ENCODE measurements at places on chromosomes 5 and 9. TPM values are rescaled to one million over a fixed set of nuclear protein-coding genes. Genes with fewer than 3 reads are reported as not detected.
A peak's percentile ranks its signal among the peaks of the same experiment; 100 is the strongest.

The PTGES gene
- 7.5 TPM for total RNA-seq

The OTP gene
- total RNA-seq: not detected

The INSL6 gene
- not detected for total RNA-seq

The ASTN2 gene
- 7.9 TPM for total RNA-seq

GRCh38 chr5:63811961-63812360 lies 150.3 kb downstream of the HTR1A start:
- no peak for DNase-seq

DNA sequence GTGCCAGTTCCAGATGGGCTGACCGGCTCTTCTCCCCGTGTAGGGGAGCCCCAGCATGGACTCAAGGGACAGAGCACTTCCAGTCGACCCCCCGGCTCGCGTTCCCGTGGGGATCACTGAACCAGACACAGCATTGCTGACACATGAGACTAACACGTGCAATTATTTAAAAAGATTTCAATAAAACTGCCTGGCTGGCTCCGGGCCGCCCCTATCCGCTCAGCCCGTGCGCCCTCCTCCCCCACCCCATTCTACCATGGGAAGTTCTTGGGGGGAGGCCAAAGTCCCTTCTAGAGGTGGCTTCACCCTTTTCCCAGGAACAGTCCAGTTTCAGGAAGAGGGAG lies 4.7 kb downstream of the TESK1 start:
- DNase-seq: no peak

GRCh38 chr5:40689438-40689837 lies 9.7 kb downstream of the PTGER4 start:
- peak; percentile 35 for DNase-seq

DNA sequence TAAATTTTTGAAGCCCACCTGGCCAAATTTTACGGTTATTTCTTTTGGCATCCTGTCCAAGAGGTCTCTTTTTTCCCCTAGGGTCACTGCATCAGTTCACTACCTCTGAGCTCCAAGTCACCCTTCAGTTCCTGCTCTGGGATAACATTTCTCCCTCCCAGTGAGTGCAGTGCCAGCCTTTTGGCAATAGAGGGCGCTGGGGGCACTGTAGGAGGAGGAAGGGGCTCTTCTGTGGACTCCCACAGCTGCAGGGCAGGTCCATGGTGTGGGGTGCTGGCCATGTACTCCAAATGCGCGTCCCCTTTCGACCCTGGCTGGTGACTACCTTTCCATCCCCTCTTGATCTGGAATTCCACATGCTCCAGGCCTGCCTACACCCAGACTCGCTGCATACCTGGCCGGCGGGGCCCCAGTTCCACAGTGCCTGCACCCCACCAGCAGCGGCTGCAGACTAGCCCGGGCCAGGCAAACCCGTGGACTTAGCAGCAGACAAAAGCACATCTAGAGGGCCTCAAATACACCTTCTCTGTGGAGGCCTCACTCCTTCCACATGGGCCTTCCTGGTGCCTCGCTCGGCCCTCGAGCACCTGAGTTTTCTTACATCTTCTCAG lies 20.3 kb upstream of the NINJ1 start:
- peak; percentile 48 for DNase-seq

- no peak for DNase-seq
Observed at GRCh38 chr5:65191554-65192135, 290.1 kb downstream of the ADAMTS6 start.

- DNase-seq: peak; percentile 73
Observed at GRCh38 chr9:121884057-121884541, 209.0 kb downstream of the TTLL11 start.

DNA sequence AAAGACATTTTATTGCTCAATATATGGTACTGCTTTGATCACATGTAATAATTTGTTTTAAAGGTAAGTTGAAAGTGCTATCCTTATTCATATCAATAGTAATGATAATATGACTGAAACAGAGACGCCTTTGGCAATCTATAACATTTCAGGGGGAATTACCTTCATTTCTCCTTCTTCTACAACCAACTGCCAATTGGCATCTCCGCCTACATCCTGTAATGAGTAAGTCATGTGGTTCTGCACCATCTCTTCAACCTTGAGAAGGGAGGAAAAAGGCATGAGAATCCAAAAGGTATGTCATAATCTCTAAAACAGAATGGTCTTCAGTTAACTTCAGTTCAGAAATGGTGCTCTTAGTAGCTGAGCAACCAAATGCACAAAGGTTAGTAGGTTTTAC lies 52.4 kb downstream of the HMGCR start:
- DNase-seq: no peak

- DNase-seq: no peak
Observed at GRCh38 chr5:81006231-81006630, 46.1 kb downstream of the RASGRF2 start.

Data from tongue (tissue), 3 donors.